MM.1S (cell line): ENCODE measurements at places on chromosomes 3 and 15.

GRCh38 chr3:189300345-189300744 is 128.6 kb downstream of the TPRG1 start:
- no peak for DNase-seq

DNA sequence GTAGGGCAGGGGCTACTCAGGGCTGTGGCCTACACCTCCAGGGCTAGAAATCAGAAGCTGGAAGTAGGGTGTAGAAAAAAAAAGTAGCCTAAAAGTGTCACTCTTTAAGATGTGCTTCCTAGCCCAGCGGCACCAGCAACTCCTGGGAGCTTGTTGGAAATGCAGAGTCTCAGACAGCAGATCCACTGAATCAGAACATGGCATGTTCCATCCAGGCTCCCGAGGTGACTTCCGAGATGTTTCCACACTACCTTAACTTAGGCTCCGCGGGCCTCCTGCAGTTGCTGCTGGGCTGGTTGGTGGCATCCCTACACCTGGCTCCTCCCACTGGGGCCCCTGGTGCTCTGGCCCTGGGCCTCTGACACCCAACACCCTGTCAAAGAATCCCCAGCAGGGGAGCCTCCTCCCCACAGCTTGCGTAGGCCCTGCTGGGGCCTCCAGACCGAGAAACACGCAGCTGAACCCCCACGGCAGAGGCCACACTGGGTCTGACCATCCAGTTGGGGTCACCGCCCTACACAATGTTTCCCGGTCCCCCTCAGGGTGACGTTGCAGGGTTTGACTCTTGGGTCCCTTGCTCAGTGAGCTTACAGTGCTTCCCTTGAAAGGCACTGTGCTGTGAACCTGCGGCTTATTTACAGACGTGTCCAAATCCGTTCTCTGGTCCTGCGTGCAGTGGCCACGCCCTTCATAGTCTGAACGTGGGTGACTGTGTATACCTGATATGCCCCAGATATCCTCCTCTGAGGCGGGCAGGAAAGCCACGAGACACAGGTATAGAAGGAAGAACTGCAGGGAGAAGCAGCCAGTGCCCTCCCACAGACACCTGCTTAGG is 46.5 kb downstream of the FAM174B start:
- no peak for DNase-seq

DNA sequence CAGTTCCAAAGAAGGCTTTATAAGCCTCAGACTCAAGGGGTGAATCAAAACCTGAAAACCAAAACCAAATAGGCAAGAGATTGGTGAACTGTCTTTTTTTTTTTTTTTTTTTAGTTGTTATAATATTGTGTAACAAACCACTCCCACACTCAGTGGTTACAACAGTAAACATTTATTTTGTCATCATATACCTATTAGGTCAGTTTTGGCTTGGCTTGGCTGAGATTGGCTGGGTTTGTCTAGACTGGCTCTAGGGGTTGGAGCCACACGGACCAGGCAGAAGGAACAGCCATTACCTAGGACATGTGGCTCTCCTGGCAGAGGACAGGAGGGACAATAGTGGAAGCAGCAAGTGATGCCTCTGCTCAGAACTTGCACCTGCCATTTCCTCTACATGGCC is 26.4 kb upstream of the RYR3 start:
- no peak for DNase-seq

DNA sequence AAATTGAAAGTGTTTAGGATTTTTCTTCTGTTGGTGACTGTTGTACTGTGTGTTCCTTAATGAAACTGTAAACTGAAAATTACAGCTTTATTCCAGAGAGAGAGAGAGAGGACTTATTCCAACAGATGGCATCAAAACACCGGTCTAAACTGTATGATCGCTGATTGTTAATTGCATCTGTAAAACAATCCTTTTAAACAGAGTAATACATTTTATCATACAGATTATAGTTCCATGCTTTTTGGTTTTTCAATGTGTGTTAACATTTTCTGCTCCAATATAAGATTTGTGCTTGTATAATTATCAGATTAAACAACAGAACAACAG is 289.7 kb upstream of the DNAJC19 start:
- DNase-seq: no peak

GRCh38 chr3:35639254-35640186 is at the start of gene ARPP21:
Gene ARPP21, plus strand, starts transcription at chr3:35639525. Its CDS starts 42,227 bp downstream, at chr3:35681752.
- DNase-seq: peak; percentile 17

- no peak for DNase-seq
These were observed 26.4 kb downstream of the RBM6 start for GRCh38 chr3:49966233-49966942.

DNA sequence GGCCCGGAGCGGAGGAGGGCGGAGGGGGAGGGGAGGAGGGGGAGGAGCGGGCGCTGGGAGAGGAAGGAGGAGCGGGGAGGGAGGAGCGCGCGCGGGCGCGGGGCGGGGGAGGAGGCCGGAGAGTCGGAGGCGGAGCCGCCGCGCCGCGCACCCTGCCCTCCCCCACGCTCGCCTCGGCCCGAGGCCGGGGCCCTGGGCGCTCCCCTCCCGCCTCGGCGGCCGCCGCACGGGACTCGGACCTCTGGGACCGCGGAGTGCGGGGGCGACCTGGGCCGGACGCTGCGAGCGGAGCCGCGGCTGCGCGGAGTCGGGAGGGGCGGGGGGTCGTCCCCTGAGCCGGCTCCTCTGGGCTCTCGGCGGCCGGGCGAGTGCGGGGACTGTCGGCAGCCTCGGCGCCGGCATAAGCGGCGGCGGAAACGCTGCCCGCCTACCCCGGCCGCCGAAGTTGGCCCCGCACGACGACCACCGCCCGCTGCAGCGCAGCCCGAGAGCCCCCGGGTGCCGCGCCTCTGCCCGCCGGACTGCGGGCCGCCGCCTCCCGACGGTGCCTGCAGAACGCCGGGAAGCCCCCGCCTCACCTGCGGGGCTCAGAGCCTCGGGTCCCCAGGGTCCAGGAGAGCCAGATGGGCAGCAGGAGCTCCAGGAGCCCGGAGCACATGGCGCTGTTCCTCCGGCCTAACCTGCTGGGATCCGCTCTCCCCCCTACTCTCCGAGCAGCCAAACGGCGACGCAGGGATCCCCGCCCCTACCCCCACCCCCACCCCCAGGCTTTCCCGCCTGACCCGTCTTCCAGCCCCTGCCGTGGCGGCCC is 406 bp upstream of the GABRB3 start:
- no peak for DNase-seq

- DNase-seq: no peak
These were observed 234.7 kb downstream of the PLCL2 start for GRCh38 chr3:17119201-17120072.

DNA sequence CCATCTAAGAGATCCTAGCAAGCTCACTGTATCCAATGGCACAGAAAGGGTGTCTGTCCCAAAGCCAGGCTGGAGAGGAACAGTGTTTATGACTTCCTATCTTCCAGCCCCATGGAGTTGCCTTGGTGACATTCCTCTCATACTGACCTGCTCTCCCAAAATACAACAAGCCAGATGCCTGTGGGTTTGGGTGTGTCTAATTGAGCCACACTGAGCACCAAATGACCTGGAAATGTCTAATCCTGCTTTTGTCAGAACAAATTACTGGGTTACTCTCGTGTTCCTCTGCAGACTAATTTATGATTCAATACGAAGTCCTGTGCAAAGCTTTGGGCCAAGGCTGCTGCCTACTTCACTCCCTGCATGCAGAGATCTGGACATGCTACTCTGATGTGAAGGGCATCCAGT is 98.1 kb upstream of the STRIT1 start:
- DNase-seq: no peak

- DNase-seq: no peak
These were observed 35.1 kb downstream of the MYH15 start for GRCh38 chr3:108475220-108475782.

- no peak for DNase-seq
These were observed 12.1 kb upstream of the DNAJC13 start for GRCh38 chr3:132405188-132405587.

DNA sequence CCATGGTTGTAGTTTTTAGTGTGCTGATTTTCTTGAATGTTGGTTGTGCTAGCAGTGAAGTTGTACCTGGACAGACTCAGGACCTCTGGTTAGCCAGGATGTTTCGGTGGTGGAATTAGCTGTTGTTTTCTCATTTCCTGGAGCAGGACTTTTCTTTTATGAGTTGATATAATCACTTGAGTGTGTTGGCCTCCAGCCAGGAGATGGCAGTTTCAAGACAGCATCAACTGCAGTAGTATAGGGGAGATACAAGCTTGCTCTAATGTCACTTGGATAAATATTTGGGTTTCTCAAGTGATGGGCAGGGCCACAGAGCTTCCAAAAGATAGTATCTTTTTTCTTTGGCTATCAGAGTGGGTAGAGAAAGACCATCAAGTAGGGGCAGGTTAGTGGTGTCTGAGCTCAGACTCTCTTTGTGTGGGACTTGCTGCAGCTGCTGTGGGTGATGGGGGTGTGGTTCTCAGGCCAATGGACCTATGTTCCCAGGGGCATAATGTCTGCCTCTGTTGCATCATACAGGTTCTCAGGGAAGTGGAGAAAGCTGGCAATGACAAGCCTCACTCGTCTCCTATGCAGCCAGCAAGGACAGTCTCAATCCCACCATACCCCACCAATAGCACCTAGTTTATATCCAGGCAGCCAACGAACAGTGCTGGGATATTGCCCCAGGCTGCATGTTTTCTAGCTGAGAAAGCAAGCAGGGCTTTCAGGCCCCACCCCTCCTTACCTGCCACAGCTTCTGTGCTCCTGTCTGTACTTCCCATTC is 14.6 kb upstream of the OR5K2 start:
- no peak for DNase-seq

GRCh38 chr15:56496635-56497034 is 31.7 kb upstream of the MNS1 start:
- DNase-seq: peak; percentile 77

GRCh38 chr15:49652922-49653321 is 32.1 kb downstream of the DTWD1 start:
- no peak for DNase-seq

DNA sequence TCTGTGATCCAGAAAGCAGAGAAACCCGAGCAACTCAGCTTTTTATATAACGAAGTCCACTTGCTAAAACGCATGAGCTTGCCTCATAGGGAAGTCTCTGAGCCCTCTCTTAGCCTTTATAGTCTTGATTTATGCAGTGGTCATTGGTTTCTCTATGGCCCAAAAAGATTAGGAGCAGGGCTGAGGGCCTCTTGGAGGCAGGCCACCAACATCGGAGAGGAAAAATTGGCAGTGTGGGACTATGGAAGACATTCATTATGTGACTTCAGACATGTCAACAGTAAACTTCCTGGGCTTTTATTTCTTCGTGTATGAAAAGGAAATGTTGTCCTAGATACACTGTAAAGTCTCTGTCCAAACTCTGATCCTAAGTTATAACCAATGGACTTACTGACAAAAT is 13.5 kb downstream of the RAB8B start:
- DNase-seq: no peak

DNA sequence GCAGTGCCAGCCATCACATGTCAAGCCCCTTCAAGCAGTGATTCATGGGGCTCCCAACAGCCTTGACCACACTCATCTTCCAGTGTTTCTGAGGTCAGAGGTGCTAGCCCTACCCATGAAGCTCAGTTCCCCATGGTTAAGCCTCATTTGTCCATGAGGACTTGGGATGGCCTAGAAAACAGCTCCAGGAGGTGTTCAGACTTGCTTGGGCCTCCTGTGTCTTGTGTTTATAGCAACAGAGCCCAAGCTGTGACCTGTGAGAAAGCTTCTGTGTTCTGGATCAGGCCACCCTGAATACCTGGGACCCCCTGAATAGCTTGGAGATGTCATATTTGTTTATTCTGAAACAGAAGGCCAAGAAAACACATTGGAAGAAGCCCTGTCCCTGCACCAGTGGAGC is 36.7 kb downstream of the LARP6 start:
- DNase-seq: no peak

- peak; percentile 62 for DNase-seq
These were observed 614 bp upstream of the MINDY2 start for GRCh38 chr15:58770519-58770856.

DNA sequence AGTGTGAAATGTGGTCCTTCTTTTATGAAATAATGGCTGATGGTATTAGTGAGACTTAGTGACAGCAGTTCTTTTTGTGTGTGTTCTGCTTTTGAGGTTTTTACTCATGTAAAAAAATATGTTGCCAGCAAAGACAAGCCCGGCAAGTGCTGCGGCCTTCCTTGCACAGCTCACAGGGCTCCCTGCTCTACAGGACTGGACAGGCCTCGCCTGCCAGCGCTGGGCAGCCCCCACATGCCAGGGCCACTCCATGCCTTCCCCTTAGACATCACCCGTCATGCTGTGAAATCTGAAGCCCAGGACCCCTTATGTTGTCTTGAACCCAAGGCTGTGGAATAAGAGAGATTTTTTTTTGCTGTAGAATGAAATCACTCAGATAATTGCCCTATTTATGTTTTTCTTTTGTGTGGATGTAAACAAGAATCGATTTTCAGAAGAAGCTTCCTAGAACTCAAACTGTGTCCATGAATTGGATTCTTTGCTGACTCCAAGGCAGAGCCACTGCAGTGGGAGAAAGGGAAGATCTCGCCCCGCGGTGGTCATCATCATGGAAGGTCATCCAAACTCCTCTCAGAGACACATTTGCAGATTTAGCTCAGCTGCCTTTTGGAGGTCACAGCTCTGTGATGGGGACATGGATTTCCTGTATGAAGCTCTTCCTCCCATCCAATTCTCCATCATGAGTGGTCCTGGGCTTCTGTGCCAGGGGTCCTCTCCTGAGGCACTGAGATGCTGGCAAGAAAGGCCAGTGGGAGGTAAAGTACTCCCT is 150.8 kb downstream of the ATP10A start:
- no peak for DNase-seq

DNA sequence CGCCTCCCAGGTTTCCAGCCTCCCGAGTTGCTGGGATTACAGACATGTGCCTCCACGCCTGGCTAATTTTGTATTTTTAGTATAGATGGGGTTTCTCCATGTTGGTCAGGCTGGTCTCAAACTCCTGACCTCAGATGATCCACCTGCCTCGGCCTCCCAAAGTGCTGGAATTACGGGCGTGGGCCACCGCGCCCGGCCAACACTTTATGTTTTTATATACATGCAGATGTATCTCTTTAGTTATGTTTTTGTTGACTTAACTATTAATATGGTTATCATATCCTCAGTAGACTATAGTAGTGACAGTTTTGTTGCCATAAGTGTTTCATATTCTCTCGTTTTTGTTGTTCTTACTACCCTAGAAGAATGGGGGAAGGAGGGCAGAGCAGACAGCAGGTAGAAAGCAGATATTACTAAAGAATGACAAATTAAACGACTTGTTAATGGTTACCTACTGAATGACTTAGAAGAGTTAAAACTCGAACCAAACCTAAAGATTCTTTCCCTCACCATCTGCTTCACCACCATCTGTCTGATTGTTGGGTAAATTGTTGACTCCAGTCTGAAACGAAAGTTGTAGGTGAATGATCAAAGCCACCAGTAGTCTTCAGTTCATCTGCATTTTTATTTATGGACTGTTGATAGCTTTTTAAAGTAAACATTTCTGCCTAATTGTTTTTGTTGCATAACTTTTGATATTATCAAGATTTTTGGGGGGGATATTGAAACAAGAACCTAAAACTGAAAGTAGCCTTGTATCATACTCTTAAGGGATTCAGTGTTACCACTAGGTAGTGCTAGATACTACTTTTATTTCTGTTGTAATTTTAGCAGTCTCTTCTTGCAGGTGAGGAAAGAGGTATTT is 89.3 kb downstream of the RASA2 start:
- peak; percentile 52 for DNase-seq

- no peak for DNase-seq
These were observed 51.0 kb upstream of the IL12A start for GRCh38 chr3:159937561-159938166.
